Left kidney (tissue), 8 donors: ENCODE measurements at places on chromosomes 12 and 14. TPM values are rescaled to one million over a fixed set of nuclear protein-coding genes. Genes with fewer than 3 reads are reported as not detected.

DRAM1 gene
- polyA plus RNA-seq = 21.7 TPM

DNA sequence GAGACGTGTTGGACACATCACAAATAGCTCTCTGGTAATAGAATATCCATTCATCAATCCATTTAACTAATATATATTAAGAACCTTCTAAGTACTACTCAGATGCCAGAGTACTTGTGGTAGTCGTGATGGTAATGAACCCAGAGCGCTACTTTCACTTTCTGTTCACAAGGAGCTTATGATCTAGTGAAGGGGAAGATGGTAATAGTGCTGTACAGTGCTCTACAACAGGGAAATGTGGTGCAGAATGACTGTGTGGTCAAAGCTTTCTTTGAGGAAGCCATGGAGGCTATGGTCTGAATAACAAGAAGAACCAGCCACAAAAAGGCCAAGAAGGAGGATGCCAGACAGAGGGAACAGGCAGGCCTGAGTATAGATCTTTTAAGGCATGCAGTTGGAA is 212.0 kb downstream of the PTPRO start:
- DNase-seq = no peak

- no peak for DNase-seq
These were observed 6.3 kb downstream of the TESC start for GRCh38 chr12:117092886-117093285.

DNA sequence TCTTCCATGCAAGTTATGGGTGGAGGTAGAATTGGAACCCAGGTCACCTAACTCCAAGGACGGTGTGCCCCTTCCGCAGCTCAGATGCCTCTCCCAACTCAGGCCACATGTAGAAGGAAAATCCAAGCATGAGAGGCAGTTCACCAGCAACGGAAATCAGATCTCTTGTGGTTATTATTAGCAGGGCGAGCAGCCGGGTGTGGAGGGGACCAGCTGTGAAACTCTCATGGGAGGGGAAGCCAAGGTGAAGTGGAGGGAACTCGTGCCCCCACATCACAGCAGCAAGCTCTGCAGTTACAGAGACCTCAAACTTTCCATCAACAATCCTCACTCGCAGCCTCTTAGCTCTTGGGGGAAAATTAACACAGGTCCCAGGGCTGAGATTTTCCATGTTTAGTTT is 79.7 kb downstream of the KSR2 start:
- no peak for DNase-seq

DNA sequence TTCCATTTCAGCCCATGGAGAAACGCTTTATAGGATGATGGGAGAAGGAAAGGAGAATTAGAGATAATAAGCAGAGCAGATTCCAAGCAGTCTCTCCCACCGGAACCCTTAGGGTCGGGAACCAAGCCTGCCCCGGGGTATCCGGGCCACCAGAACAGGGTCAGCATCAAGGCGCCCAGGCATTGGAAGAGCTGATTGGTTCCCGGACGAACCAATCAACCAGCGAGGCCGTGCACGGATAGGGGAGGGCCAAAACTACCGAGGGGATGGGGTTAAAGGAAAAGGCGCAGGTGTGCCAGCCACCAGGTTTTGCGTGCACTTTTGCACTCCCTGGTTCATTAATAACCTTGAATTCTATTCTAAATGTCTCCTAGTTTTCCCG is 1.7 kb downstream of the PPM1H start:
- DNase-seq = peak; percentile 45

DNA sequence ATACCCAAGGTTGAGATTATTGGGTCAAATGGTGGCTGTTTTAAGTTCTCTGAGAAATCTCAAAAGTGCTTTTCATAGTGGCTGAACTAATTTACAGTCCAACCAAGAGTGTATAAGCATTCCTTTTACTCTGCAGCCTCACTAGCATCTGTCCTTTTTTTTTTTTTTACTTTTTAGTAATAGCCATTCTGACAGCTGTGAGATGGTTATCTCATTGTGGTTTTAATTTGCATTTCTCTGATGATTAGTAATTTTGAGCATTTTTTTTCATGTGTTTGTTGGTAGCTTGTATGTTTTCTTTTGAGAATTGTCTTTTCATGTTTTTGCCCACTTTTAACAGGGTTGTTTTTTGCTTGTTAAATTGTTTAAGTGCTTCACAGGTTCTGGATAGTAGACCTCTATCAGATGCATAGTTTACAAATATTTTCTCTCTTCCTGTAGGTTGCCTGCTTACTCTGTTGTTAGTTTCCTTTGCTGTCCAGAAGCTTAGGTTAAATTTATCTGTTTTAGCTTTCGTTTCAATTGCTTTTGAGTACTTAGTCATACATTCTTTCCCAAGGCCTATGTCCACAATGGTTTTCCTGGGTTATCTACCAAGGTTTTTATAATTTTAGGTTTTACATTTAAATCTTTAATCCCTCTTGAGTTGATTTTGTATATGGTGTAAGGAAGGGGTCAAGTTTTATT is 881.3 kb upstream of the SEL1L start:
- DNase-seq = no peak
